ENCODE measurements at places on chromosomes 11 and 22. TPM values are rescaled to one million over a fixed set of nuclear protein-coding genes. Genes with fewer than 3 reads are reported as not detected.

The SLC22A8 gene
- total RNA-seq, result not detected

The CSF2RB gene
- under 0.01 TPM for total RNA-seq

The MMP27 gene
- not detected for total RNA-seq

The CBL gene
- 25.3 TPM for total RNA-seq

The CCDC188 gene
- 0.30 TPM for total RNA-seq

The RTN4R gene
- 0.97 TPM for total RNA-seq

The SDHAF2 gene
- total RNA-seq, result 36.8 TPM

The CHRM1 gene
- total RNA-seq, result not detected

The MS4A7 gene
- total RNA-seq, result not detected

The MRE11 gene
- total RNA-seq, result 8.9 TPM

The SYCE3 gene
- not detected for total RNA-seq

The OVCH2 gene
- total RNA-seq, result not detected

The OR4C13 gene
- total RNA-seq, result not detected

The FOLR1 gene
- not detected for total RNA-seq

The PRODH gene
- not detected for total RNA-seq

The OR4A15 gene
- total RNA-seq, result not detected
